ENCODE measurements at places on chromosomes 1 and 21. TPM values are rescaled to one million over a fixed set of nuclear protein-coding genes. Genes with fewer than 3 reads are reported as not detected.

Gene C4BPB
- total RNA-seq, result 2.4 TPM

Gene OR2T11
- total RNA-seq, result not detected

Gene CDC20
- 0.34 TPM for total RNA-seq

Gene VANGL2
- total RNA-seq, result 4.1 TPM

Gene CBR1
- 34.8 TPM for total RNA-seq

Gene MYOG
- not detected for total RNA-seq

Gene C4BPA
- not detected for total RNA-seq

Gene LRRC7
- total RNA-seq, result 5.7 TPM

Gene HTR1D
- total RNA-seq, result not detected

Gene LRRC39
- 102 TPM for total RNA-seq

Gene CD160
- 0.21 TPM for total RNA-seq

Gene SPRR2A
- total RNA-seq, result not detected

Gene RAB7B
- 2.4 TPM for total RNA-seq

Gene SPRR2G
- not detected for total RNA-seq

Gene SLC45A3
- 1.3 TPM for total RNA-seq

Gene FCGR2B
- total RNA-seq, result 14.2 TPM

Gene OR10Z1
- total RNA-seq, result not detected

Gene SYNC
- total RNA-seq, result 15.8 TPM

Gene TNFRSF8
- total RNA-seq, result 2.2 TPM

Gene HSD3B1
- not detected for total RNA-seq

Gene EPHA10
- total RNA-seq, result 0.21 TPM

Gene NR1I3
- total RNA-seq, result not detected

Gene ST6GALNAC5
- 0.71 TPM for total RNA-seq

Gene PGLYRP3
- total RNA-seq, result not detected

Gene AMY1B
- total RNA-seq, result not detected

Gene GPR3
- total RNA-seq, result 1.7 TPM

Gene MIXL1
- total RNA-seq, result not detected

Gene CLCA1
- not detected for total RNA-seq

Gene SLAMF9
- not detected for total RNA-seq

Gene ATPAF1
- 137 TPM for total RNA-seq

Gene BSND
- not detected for total RNA-seq

Gene BRINP2
- 1.4 TPM for total RNA-seq

Gene GNAT2
- total RNA-seq, result not detected

Gene C1QA
- 95.9 TPM for total RNA-seq

Gene S100A2
- 0.84 TPM for total RNA-seq

Gene KRTAP8-1
- not detected for total RNA-seq

Gene HPDL
- total RNA-seq, result 0.50 TPM

Gene RGL1
- 32.7 TPM for total RNA-seq

Gene AMY2B
- total RNA-seq, result 24.1 TPM

Gene MX2
- total RNA-seq, result 14.7 TPM

Gene S100A7A
- total RNA-seq, result not detected

Gene BMP8B
- 0.44 TPM for total RNA-seq

Gene TFAP2E
- total RNA-seq, result 0.47 TPM

Gene CFHR5
- not detected for total RNA-seq

Gene GPATCH3
- 8.6 TPM for total RNA-seq

Gene VAMP3
- 81.4 TPM for total RNA-seq

Gene CGN
- total RNA-seq, result 2.7 TPM

Gene LAMC1
- 126 TPM for total RNA-seq

Gene PTGFR
- 7.9 TPM for total RNA-seq

Gene EPHA8
- not detected for total RNA-seq

Gene ECM1
- total RNA-seq, result 42.2 TPM

Gene OR2T33
- not detected for total RNA-seq

Gene PPP1R15B
- 37.5 TPM for total RNA-seq

Gene ZBTB8A
- 3.0 TPM for total RNA-seq

Gene SWT1
- total RNA-seq, result 5.6 TPM

Gene PMF1
- total RNA-seq, result 62.8 TPM

Measured in left cardiac atrium (tissue), 4 donors.